ENCODE measurements at places on chromosomes 7 and 10. TPM values are rescaled to one million over a fixed set of nuclear protein-coding genes. Genes with fewer than 3 reads are reported as not detected.

The SPDYE9 gene
- not detected for total RNA-seq

The CACNB2 gene
- total RNA-seq, result not detected

The CYP2C19 gene
- total RNA-seq, result not detected

The SPDYE8 gene
- not detected for total RNA-seq

The HYAL4 gene
- not detected for total RNA-seq

The PIK3CG gene
- 0.03 TPM for total RNA-seq

The AKR1D1 gene
- 0.13 TPM for total RNA-seq

The MSMB gene
- total RNA-seq, result not detected

The SPDYE11 gene
- total RNA-seq, result not detected

The PTPN12 gene
- 39.5 TPM for total RNA-seq

The STEAP4 gene
- not detected for total RNA-seq

The GRM3 gene
- total RNA-seq, result not detected

The CBX3 gene
- 484 TPM for total RNA-seq

The FHIP2A gene
- 11.3 TPM for total RNA-seq

The KIAA1549 gene
- 2.7 TPM for total RNA-seq

The LIPM gene
- total RNA-seq, result not detected

The PDCD4 gene
- 29.3 TPM for total RNA-seq

The ACBD7 gene
- 0.69 TPM for total RNA-seq

The MKX gene
- total RNA-seq, result not detected

The TAS2R5 gene
- 0.26 TPM for total RNA-seq

The REPIN1 gene
- total RNA-seq, result 131 TPM

The KCNIP2 gene
- total RNA-seq, result 1.1 TPM

The AKR1C1 gene
- 0.27 TPM for total RNA-seq

The ADARB2 gene
- 0.56 TPM for total RNA-seq

The PTPN20 gene
- 5.6 TPM for total RNA-seq

The ENKUR gene
- total RNA-seq, result 1.8 TPM

The GIMAP1 gene
- not detected for total RNA-seq

The C10orf95 gene
- total RNA-seq, result not detected

The HERPUD2 gene
- total RNA-seq, result 32.1 TPM

The VPS26A gene
- total RNA-seq, result 39.7 TPM

The SFXN2 gene
- 5.0 TPM for total RNA-seq

The RALA gene
- total RNA-seq, result 20.3 TPM

The SRRM3 gene
- 16.4 TPM for total RNA-seq

The TBX20 gene
- total RNA-seq, result 2.8 TPM

The VIPR2 gene
- not detected for total RNA-seq

The LRGUK gene
- 9.9 TPM for total RNA-seq

The UNC5B gene
- total RNA-seq, result 0.90 TPM

The KIF5B gene
- total RNA-seq, result 72.5 TPM

The CUZD1 gene
- not detected for total RNA-seq

The MPLKIP gene
- total RNA-seq, result 36.6 TPM

The CALCR gene
- total RNA-seq, result 0.08 TPM

The PLA2G12B gene
- total RNA-seq, result not detected

The ATRNL1 gene
- 41.9 TPM for total RNA-seq

The ADIRF gene
- not detected for total RNA-seq

The CXCL12 gene
- 0.67 TPM for total RNA-seq

The C7orf33 gene
- total RNA-seq, result not detected

The TUBB8 gene
- not detected for total RNA-seq

The DNAJC12 gene
- 42.8 TPM for total RNA-seq

The CUL2 gene
- total RNA-seq, result 20.1 TPM

The TMEM196 gene
- total RNA-seq, result not detected

The MYO1G gene
- 0.26 TPM for total RNA-seq

The TRPV6 gene
- 0.11 TPM for total RNA-seq

The R3HCC1L gene
- total RNA-seq, result 36.4 TPM

The PRDX3 gene
- total RNA-seq, result 245 TPM

The SFRP5 gene
- total RNA-seq, result 0.21 TPM

The RNLS gene
- total RNA-seq, result 47.5 TPM

The MAGI2 gene
- 2.0 TPM for total RNA-seq

The LIPN gene
- total RNA-seq, result not detected

Data from SK-MEL-5 (cell line).